ENCODE measurements at places on chromosomes 12 and 14.
A peak's percentile ranks its signal among the peaks of the same experiment; 100 is the strongest.

DNA sequence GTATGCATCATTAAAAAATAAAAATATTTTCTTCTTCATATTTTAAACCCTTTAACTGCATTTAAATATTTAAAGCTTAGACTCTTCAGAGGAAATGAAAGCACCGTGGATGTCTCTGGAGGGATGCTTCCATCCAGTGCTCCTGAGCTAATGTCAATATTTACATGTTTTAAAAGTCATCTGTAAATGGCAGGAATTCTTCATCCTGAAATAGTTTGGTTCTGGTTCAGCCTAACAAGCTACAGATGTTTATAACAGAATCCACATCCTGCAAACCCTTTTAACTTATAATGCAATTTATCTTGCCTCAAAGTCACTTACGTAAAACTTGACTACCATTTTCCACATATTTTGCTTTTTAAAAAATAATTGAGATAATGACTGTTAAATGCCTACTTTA is 1207.3 kb downstream of the SLC16A7 start:
- no peak for DNase-seq

DNA sequence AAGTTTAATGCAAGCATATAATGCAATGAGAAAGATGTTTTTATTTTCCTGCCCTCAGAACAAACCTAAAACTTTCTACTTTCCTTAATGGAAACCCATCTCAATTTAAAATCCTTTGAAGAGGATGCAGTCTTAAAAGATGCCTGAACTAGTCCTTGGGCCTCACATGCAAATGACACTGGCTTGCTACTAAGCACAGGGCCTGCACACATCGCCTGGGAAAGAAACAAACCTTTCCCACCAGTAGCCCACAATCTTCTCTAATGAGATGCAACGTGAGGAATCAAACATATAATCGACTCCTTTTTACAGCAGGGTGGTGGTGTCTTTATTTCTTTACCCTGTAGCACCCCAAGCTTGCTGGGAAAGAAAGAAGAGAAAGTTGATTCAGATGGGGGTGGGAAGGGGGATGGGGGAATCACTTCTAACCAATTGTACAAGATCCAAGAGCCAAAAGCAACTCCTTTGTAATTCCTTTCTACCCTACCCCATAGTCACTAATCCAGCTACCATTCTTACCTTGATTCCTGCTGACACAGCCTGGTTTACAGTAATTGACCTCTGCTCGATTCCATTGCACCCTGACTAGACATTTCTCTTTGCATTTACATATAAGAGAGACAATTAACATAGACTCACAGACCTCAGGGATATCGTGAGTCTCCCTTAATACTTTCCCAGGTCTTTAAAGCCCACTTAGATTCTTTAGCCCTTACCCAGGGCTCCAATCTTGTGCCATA is 69.5 kb upstream of the FERMT2 start:
- no peak for DNase-seq

DNA sequence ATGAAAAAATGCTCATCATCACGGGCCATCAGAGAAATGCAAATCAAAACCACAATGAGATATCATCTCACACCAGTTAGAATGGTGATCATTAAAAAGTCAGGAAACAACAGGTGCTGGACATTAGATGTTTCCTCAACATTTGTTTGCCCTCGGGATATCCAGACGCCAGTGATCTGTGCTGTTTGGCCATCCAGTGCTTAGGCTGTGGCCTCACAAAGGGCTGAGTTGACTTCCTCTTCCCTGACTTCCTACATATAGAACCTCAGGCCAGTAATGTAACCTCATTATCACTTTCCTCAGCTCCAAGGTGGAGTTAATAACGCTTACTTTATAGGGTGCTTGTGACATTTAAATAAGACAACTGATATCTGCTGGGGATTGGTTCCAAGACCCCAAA is 51.8 kb downstream of the SLC15A5 start:
- no peak for DNase-seq

DNA sequence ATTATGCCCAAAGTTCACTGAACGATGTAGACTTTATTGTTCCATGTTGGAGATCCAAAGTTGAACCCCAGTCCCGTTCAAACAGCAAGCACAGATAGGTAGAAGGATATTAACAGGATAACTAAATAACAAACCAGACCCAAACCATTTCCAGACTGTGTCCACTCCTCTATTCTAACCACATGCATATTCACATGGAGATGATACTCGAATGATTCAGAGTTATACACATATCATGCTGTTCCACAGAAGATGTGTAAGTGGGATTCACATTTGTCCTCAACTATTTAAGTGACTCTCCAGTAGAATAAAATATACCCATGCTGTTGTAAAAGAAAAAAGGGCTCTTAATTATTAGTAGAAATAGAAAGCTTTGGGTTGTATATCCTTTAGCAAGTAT is 185.9 kb downstream of the ITPR2 start:
- no peak for DNase-seq

GRCh38 chr14:91414475-91414833 is 3.2 kb downstream of the CCDC88C start:
- DNase-seq, result no peak

GRCh38 chr12:65889144-65889880 is 65.0 kb downstream of the HMGA2 start:
- DNase-seq, result no peak

GRCh38 chr14:33335366-33335765 is 396.7 kb downstream of the NPAS3 start:
- no peak for DNase-seq

DNA sequence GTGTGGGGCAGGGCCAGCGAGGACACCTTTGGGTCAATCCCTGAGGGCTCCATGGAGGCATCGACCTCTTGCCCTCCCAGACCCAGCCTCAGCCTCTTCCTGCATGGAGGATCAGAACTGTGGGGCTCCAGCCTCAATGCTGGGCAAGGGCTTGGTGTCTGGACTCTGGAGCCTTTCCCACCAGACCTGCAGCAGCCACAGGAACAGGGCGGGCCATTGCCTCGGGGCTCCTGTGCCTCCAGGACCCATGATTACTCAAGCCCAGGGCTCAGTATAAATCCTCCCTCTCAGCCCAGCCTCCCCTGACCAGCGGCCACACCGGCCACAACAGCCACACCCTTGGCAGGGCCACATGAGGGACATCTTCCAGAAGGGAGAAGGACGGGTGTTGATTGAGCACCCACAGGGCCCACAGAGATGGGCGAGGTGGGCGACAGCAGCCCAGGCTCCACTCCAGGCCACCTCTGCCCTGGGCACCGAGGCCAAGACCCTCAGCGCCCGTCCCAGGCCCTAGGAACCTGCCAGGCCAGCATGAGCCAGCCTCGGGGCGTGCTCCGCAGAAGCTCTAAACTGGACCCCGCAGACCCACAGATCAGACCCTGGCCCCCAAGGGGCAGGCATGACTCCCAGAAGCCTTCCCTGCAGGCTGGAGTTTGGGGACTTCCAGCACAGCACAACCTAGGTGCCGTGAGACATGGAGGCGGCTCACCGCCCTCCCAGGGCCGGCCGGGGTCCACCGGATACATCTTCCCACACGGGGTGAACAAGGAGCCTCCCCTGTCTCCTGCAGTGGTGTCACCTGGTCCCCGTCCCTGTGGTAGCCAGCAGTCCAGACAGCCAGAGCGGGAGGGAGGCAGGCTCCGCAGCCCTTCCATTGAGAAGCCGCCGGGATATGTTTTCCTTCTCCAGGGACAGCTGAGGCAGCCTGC is 25.1 kb downstream of the NCOR2 start:
- DNase-seq, result no peak

DNA sequence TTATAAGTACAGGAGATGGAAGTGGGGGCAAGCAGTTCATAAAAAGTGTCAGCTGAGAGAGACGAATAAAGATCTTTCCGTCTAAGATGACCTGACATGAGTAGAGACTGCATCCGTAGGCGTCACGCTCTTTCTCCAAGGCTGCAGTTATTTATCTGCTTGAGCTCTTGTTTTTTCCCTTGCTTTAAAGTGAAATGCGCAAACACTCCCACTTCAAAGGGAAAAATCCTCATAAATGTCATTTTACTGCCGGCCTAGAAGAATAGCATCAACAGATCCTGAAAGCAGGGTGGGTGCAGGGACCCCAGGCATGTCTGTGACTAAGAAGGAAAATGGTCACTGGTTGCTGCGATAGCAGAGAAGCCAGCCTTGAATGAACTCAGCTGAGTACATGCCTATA is 647.4 kb downstream of the MED13L start:
- DNase-seq, result no peak

DNA sequence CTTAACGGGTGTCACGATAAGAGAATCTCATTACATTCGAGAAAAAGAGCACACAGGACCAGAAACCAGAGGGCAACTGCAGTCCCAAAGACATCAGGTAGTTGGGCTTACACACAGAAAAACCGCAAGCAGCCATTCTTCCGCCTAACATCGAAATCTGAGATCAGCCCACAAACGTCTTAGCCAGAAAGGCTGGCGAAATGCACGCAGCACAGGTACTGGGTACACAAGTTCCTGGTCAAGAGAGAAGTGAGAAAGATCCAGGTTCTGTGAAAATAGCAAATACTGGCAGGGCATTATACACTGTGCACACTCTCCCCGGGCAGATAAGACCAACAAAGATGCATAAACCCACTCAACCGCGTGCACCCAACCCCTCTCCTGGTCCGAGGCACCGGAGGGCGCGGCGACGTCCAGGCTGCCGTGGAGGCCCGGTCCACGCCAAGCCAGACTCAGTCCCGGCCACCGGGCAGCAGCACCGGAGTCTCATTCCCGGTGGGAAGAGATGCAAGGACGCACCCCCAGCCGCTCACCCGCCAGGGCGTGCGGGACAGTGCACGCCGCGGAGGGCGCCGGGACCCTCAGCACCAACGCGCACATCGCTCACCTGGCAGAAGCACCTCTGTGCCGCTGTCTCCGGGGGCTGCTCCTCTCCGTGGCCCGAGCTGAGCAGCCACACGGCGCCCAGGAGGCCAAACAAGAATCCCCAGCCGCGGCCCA is 437 bp downstream of the ERO1A start:
- DNase-seq, result peak; percentile 79

DNA sequence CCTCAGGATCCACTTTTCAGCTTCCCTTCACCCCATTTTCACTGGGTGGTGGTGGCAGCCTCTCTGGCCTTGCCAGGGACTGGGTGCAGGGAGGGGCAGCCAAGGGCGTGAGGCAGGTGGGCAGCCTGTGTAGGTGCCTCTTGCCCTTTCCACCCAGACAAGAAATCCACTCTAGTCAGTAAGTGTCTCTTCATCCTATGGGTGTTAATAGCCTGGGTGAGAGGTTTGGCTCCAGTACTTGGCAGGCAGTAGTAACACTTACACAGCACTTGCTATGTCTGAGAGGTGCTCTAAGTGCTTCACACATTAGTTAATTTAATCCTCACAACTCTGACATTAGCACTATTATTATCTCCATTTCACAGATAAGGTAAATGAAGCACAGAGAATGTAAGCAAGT is 171.9 kb downstream of the EMP1 start:
- no peak for DNase-seq

GRCh38 chr12:27958675-27959074 is 13.9 kb downstream of the PTHLH start:
- no peak for DNase-seq

DNA sequence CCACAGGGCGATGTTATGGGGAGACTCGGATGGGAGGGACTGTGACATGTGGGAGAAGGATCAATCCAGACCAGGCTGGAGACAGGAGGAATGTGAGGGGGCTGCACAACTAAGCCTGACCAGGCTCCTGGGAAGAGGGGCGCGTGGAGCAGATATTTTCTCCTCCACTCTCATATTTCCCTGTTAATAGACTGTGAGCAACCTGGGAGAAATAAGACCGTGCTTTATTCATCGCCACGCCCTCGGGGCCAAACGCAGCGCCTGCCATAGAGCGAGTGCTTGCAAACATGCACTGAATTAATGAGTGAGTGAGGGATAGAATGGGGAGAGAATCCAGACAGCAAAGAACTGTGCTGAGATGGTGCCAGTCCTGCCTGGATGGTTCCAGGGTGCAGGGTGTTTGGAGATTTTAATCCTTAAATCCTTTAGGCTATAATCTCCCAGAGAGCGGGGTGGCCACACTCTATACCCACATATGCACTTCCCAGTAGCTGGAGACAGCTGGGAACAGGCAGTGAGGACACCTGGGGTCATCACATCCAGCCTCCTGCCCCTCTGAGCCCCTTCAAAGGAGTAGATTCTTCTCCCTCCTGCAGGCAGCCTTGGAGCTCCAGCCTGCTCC is 13.6 kb upstream of the FAIM2 start:
- no peak for DNase-seq

- DNase-seq, result no peak
Observed at GRCh38 chr12:54865683-54866324, 11.5 kb downstream of the MUCL1 start.

DNA sequence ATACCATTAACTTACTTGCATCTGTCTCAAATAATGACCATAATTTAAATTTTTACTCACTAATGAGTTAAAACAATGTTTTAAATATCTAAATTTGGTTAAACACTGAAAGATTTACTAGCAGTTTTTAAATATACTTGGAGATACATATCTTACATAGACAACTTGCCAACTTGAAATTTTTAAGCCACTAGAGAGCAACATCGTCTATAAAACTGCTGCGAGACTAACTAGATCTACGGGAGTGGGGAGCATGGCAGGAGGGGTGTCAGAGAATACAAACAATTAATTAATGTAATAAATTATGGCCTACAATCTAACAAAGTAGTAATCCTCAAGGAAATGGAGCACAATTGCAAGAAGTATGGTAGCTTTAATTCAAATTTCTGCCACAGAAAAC is 120.4 kb downstream of the LRRIQ1 start:
- DNase-seq, result no peak

DNA sequence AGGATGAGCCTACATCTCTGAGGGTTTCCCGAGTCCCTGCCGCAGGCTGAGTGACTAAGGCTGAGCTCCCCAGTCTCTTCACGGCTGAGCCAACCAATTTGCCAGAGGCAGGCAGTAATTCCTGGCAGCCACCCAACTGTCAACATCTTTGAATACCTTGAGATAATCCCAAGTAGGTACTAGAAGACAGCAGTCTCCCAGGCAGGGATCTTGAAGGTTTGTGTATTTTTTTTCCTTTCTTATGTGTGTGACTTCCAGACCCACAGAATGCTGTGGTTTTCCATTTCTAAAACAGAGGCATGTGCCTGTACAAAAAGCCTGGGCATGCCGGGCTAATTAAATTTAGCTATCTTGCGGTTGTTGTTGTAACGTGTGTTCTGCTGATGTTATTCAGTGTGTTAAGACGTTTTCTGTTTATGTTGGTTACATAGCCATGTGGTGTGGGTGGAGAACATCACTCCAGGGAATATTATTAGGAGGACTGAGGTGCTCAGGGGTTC is 155.5 kb downstream of the ANO2 start:
- no peak for DNase-seq

DNA sequence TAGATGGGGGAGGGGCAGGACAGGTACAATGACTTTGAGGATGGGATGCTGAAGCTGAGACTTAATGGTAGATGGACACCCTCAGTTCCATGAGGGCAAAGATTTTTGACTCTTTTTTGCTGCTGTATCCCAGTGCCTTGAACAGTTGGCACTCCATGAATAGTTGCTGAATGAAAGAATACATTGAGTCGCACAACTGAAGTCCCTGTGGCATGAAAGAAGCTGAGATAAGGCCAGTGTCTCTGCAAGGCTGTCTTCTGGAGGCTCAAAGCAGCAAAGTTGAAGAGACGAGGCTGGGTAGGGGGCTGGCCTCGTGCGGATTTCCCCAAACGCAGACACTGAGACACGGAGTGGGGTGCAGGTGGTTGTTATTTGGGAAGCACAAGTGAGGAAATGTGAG is 179.3 kb downstream of the ADCK1 start:
- DNase-seq, result no peak

- no peak for DNase-seq
Observed at GRCh38 chr12:24861766-24862540, 86.9 kb downstream of the BCAT1 start.

GRCh38 chr12:53313996-53314395 is 7.4 kb downstream of the AAAS start:
- no peak for DNase-seq

Data from activated CD4-positive, alpha-beta memory T cell treated with anti-CD3 and anti-CD28 coated beads for 36 hours (primary cell).